Myocyte (in vitro differentiated cells): ENCODE measurements at places on chromosomes 6 and 20.

DNA sequence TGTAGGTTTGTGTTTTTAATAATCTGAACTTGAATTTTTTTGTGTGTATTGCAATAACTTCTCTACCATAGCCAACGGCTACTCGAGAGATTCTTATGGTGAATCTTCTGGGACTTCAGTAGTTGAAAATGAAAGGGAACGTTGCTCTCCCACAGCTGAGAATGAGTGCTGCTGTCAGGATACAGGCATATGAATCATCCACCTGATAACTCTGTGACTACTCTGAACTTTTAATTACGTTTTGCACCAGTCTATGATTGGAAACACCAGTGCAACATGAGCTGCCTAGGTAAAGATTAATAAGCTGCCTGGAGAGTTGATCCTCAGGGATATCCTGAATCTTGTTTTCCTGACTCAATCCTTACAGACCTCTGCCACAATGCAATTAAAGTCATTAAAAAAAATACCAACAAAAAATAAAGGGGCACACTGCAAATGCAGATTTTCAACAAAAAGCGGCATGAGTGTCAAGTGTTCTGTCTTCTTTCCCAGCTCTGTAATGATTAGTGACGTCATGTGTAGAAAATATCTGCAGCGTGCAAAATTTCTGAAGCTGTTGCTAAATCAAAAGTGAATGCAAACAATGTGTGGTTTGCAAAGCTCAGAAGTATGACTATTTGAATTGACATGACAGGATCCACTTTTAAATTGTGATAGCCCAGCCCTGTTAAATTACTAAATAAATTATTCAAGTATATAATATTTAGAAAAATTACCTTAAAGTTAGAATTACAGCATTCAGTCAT, 432.2 kb downstream of the HTR1B start:
- DNase-seq = peak; percentile 16

DNA sequence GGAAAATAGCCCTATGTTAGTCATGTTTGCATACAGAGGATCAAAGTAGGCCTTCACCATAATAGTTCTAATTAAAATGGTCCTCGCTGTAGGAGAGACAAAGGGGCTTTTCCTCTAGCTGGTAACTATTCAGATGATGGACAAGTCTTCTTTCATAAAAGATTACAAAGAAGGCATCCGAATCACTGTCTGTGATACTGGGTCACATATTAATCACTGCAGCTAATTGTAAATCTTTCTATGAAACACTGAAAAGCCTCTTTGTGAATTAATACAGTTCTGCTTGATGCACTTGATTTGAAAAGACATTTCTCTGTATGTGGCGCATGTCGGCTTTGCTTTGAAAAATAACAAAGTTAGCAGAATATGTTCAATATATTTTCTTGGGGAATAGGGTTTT, 520.8 kb downstream of the KIF16B start:
- DNase-seq = no peak

GRCh38 chr20:38863024-38863851, 57.7 kb downstream of the PPP1R16B start:
- DNase-seq = no peak

DNA sequence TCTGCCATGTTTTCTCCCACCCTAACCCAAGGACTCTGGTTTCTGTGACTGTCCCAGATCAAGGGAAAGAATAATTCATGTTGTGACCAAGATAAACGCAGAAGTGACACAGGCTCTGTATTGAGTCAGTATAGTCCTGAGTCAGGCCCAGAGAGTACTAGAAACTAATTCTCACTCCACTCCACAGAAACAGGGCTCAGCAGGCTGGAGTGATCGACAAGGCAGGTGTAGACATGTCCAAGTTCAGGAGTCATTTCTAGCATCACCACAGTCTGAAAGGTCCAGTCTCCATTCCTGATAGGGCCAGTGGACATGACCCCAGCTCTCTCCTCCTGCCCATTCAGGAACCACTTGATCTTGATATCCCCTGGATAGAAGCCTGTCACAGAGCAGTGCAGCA, 2.7 kb downstream of the HLA-DOB start:
- DNase-seq = no peak

GRCh38 chr6:130494729-130495128, 128.9 kb downstream of the TMEM200A start:
- DNase-seq = no peak

- DNase-seq = no peak
Measured at GRCh38 chr6:12537389-12537788, 179.2 kb upstream of the PHACTR1 start.

- peak; percentile 78 for DNase-seq
Measured at GRCh38 chr6:13554929-13555333, 19.5 kb upstream of the SIRT5 start.

- no peak for DNase-seq
Measured at GRCh38 chr20:42125426-42125825, 507.2 kb upstream of the CHD6 start.

DNA sequence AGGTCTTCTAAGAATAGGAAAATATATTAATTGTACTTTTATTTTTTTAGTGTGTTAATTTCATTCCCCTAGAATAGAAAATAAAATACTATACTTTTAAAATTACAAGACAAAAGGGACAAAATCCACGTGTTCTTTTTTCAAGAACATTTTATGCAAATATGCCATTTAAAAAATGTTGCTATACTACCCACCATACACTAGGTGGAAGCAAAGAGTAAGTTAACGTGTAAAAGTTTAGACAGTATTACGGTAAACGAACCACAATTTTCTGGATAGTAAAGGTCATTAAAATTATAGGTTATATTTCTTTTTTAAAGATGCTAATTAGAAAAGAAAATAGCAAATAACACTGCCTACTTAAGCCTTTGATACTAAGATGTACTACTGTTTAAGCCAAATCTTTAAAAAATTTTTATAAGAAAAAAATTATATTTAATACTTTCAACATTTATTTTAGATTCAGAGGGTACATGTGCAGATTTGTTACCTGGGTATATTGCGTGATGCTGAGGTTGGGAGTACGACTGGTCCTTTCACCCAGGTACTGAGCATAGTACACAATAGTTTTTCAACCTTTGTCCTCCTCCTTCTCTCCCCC, 287.6 kb downstream of the PHF3 start:
- peak; percentile 47 for DNase-seq

- no peak for DNase-seq
Measured at GRCh38 chr6:159468994-159469393, 224.0 kb downstream of the SOD2 start.

DNA sequence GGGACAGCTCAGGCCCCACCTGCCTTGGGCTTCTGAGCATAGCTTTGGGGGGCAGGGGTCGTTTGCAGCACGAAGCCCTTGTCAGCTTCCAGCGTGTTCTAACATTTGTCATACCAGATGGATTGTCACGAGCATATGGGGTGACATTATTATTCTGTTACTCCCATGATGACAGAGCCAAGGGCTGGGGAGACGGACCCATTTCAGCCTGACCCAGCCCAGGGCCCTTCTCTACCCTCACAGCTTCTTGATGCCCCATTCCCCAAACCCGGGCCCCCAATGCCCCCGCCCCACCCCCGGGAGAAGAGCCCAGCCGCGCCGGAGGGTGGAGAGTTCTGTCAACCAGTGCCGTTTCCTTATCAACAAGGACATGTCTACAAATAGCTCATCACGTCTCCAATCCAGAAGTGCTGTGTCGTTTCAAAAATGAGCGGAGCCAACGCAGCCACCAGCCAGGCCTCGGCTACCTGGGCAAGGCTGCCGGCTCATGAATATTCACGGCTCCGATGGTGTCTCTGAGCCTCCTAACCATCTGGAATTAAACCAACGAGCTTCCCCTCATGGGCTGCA, 9.6 kb upstream of the CHRNA4 start:
- DNase-seq = no peak

DNA sequence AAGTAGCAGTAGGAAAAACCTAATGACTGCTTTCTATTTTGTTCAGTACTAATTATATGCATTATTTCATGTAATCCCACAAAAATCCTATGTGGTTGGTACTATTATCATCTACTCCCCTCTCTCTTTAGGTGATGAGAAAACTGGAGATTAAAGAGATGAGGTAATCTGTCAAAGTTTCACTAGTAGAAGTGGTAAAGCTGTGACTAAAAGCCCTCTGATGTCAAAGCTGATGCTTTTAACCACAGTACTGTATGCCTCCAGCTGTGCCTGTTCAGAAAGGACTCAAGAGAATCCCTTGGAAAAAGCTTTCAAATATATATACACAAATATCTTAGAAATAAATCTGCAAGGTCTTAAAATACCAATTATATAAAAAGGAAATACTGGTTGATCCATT, 38.0 kb downstream of the PHIP start:
- DNase-seq = peak; percentile 11

DNA sequence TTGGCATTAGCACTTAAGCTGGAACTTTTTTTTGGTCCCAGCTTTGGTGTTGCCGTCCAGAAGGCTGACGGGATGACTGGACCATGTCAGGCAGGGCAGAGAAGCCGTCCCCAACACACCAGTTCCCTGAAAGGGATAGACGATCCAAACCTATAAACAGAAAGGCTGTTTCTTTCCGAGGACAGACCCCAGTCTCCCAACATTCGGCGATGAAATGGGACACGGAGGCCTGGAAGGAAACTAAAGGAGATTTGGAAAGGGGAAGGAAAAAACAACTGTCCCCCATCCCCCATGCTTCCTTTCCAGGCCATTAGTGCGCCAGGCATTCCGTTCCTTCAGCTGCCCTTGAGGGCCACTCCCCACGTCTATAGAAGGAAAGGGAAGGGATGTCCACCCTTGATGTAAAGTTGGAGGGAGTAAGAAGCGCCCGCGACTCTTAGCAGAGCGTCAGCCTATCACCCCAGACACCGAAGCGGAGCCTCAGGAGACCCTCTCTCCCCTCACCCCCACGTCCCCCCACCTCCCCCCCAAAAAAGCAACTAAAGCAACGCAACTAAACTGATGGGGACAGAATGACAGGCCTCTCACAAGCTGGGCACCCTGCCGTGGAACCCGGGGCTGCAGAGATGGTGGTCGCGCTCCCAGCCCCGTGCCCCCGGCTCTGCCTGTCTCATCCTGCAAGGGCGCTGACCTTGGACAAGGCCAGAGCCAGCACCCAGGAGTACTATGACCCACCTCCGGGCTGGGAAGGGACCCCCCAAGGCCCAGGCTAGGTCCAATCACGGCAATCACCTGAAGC, 638 bp downstream of the BLCAP start:
- DNase-seq = peak; percentile 77

DNA sequence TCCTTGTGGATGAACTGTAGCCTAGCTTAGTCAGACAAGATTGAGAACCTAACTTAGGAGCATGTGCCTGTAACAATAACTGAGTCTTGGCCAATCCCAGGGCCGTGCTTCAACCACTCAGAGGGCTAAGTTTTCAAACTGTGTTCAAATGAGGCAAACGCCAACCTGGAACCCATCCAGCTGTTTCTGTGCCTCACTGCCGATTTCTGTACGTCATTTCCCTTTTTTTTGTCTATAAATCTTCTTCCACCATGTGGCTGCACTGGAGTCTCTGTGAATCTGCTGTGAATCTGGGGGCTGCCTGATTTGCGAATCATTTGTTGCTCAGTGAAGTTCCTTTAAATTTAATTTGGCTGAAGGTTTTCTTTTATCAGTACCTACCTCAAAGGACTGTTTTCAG, 115.0 kb upstream of the CHD6 start:
- DNase-seq = no peak

DNA sequence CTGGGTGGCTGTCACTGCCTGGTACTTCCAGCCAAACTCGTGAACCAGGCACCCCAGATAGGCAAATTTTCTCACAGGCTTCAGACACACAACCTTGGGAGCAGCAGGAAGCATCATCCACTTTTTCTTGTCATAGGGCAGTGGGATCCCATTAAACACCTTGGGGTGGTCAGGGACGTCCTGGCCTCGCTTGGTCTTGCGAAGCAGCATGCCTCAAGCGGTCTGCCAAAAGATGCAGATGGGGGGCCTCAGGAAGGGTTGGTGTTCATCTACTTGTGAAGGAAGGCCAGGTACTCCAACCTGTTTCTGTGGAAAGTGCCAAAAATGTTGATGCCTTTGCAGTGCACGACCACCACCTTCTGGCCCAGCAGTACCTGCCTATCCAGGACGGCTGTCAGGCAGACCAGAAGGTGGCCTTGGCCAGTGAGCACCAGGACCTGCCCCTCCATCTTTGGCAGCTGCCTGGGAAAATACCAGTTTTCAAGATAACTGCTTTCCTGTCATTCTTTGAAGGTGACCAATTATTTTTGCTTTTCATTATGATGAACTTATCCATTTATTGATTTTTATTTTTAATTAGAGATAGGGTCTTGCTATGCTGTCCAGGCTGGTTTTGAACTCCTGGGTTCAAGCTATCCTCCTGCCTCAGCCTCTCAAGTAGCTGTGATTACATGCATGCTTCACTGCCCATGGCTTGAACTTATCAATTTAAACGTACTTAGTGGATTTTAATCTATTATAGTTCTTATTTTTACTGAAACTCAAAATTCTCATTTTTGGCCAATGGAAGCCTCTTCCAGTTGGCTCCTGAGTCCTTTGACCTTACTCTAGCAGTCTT, 80.1 kb downstream of the MAN1A1 start:
- DNase-seq = no peak

GRCh38 chr6:41836022-41836659, 48.6 kb downstream of the TOMM6 start:
- DNase-seq = peak; percentile 60

- DNase-seq = peak; percentile 79
Measured at GRCh38 chr6:46419576-46420002, 71.7 kb downstream of the RCAN2 start.

GRCh38 chr6:95882371-95882770, 133.4 kb upstream of the FUT9 start:
- no peak for DNase-seq

DNA sequence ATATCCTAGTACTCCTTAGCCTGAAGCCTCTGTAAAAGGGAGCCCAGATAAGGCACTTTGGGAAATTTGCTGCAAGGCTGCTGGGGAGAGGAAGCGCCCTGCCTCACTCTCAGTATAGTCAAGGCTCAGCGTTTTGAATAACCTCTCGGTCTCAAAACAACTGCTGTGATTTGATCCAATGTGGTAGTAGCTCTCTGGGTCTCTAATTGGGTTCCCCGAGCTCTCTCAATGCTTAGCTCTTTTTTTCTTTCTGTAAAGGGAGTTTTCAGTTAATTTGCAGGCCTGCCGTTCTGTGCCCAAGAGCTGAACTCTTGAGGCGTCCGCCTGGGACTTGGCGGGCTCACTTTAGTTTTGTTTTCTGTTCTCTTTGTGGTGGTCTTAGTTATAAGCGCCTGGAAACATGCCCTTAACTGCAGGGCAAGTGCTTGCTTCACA, 41.2 kb downstream of the ZHX3 start:
- DNase-seq = no peak

DNA sequence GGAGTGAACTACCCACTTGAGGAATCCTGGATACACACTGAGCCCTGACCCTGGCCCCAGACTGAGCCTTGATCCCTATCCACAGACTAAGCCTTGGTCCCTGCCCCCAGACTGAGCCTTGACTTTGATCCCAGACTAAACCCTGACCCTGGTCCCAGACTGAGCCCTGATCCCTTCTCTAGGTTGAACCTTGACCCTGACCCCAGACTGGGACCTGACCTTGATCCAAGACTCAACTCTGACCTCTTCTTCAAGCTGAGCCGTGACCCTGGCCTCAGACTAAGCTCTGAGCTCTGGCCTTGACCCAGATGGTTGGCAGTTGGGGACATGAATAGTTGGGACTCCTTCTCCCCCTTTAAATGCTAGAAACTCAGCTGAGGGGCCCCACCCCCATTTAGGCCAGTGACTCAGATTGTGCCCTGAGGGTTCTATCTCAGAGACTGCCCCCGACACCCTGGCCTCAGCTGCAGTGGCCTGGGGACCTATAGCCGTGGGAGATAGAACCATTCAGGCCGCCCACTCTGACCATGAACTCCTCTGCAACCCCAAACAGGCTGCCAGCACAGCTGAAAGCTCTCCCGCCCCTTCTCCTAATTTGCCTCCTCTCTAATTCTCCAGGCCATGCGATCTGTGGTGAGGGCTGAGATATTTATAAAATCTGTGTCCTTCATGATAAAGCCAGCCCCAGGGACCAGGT, 84.7 kb downstream of the DLGAP4 start:
- DNase-seq = peak; percentile 53
